ENCODE measurements at places on chromosomes 5 and 9. TPM values are rescaled to one million over a fixed set of nuclear protein-coding genes. Genes with fewer than 3 reads are reported as not detected.

NDST1 gene
- 73.7 TPM for total RNA-seq

DNA sequence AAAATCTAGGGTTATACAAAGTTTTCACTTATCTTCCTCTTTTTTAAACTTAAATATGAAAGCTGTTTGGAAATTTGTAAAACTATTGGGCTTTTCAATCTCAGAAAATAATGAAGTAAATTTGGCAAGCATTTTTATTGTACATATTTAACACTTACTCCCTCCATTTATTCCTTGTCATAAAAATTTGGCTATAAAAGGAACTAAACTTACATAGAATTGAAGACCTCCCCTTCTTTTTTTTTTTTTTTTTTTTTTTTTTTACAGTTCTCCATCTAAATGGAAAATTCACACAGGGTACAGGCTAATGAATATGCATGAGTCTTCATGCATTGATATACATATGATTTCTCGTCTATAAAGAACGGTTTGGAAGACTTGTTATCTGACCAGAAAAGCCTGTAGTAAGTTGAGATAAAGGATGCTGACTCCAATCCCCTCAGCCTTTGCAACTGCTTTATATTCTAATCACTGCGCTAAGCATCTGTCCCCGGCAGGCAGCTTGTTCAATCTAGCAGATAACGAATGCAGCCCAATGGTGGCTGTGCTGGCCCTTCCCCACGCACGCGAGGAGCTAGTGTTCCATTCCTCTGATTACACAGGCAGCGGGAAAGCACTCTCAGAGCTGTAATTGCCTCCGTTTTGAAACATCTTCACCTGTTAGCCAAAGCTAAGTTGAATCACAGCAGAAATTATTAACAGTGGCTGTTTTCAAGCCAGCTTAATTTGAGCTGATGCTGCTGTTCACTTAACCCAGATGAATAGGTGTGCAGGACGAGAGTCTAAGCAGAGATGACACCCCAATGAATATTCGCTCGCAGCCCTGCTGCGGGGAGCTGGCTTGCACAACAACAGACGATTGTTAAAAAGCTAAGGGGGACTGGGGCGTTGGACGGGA is 453.8 kb upstream of the ZNF608 start:
- DNase-seq: no peak

GRCh38 chr5:68680366-68680765 is 413.4 kb upstream of the SLC30A5 start:
- no peak for DNase-seq

DNA sequence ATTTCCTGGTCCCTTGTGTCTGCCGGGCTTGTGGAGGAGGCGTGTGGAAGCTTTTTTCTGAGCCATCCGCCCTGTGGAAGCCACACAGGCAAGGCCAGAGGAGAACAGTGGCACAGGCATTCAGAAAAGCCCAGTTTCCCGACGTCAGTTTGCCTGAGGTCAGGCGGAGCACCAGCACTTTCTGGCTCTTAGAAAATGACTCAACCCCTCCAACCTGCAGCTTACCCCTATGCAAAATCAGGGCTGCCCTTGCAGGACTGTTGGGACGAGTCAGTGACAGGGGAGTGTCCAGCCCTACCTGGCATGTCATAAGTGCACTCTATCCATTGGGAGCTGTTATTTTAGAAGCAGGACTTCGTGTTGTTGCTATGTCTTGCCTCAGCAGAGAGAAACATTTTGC is 216.0 kb downstream of the NR3C1 start:
- DNase-seq: peak; percentile 23
